ENCODE measurements at places on chromosomes 1 and 21.

DNA sequence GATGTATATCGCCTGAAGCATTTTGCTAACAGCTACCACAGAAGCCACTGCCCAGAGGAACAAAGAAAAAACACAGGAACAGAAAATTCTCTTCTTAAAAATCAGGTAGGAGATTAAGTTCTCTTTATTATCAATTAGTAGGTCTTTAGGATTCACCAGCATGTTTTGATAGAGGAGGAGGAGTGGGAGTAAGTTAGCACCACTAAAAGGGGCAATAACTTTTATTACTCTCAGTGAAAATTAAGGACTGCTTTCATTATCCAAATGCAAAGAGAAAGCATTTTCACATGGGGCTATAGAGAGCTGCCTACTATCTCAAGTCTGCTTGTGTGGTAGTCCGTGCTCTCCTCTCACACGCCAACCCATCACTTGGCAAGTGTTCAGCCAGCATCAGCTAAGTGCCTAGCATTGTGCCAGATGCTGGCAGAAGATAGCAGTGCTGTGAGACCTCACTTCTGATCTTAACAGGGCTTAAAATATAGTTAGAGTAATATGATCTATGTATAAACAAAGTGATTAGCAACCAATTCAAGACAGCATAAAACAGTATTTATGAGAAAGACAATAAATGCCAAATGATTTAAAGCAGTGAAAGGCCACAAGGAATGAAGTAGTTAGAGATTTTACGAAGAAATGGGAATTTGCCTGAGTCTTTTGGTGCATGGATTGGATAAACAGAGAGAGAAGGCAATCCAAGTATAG, 39.8 kb downstream of the ASTN1 start:
- no peak for DNase-seq

- DNase-seq, result peak; percentile 94
Measured at GRCh38 chr1:223500560-223501425, 107.6 kb downstream of the CCDC185 start.

GRCh38 chr1:186878356-186878755, 49.6 kb downstream of the PLA2G4A start:
- DNase-seq, result peak; percentile 84

DNA sequence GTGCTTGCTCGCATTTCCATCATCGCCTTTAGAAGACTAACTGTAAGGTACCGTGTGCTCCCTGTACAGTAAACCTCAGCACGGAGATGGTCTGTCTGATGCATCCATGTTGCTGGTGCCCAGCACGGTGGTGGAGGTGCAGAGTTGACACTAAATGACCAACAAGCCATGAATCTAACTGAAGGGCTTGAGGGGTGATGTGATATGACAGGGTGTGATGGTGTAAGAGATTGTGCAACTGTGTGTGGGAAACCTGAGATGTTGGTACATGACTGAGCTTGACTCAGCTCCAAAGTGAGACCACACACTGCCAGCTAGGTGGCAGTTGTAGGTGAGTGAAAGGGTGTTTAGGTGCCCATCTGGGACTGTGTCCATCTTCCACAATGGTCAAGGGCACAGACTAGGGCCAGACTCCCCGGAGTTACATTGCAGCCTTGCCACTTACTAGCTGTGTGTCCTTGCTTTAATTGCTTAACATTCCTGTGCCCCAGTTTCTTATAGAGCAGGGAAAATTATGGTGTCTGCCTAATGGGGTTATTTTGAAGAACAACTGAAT, 21.4 kb downstream of the SLC2A1 start:
- DNase-seq, result peak; percentile 93

- DNase-seq, result no peak
Measured at GRCh38 chr1:53430779-53431178, 28.4 kb upstream of the DMRTB1 start.

GRCh38 chr1:154741327-154741726, 128.8 kb downstream of the KCNN3 start:
- no peak for DNase-seq

GRCh38 chr1:167227934-167228378, 7.3 kb downstream of the POU2F1 start:
- DNase-seq, result peak; percentile 34

- peak; percentile 36 for DNase-seq
Measured at GRCh38 chr1:227886993-227887696, 60.6 kb downstream of the WNT9A start.

- no peak for DNase-seq
Measured at GRCh38 chr21:23534850-23535249, 2072.4 kb downstream of the MRPL39 start.

GRCh38 chr1:101365878-101366277, 129.1 kb downstream of the S1PR1 start:
- DNase-seq, result no peak

DNA sequence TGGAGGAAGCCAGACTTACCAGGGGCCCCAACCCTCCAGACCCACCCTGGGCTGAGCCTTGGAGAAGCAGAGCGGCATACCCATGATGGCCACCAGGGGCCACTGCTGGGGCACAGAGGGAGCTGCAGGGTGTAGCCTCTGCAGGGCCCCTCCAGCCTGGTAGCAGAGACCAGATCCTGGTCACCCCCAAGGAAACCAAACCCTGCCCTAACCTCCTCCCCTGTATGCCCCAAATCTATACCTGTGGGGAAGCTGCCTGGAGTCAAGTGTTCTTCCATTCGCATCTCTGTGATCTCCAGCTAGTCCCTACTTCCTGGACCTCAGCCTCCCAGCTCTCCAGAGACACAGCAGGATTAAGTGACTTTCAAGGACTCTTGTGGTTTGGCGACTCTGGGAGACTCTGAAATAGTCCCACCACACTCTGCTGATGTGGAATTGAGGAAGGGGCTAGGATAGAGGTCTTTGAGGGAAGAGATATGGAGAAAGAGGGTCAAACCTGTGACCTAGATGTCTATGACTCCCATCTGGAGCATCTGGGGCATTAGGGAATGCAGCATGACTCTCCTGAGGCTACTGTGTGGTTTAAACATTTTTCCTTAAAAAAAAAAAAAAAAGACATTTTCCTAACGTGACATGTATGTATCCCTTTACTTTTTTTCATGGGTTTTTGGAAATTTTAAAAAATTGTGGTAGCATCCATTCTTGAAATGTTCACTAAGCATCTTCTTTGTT, 119.2 kb upstream of the IPO9 start:
- peak; percentile 77 for DNase-seq

DNA sequence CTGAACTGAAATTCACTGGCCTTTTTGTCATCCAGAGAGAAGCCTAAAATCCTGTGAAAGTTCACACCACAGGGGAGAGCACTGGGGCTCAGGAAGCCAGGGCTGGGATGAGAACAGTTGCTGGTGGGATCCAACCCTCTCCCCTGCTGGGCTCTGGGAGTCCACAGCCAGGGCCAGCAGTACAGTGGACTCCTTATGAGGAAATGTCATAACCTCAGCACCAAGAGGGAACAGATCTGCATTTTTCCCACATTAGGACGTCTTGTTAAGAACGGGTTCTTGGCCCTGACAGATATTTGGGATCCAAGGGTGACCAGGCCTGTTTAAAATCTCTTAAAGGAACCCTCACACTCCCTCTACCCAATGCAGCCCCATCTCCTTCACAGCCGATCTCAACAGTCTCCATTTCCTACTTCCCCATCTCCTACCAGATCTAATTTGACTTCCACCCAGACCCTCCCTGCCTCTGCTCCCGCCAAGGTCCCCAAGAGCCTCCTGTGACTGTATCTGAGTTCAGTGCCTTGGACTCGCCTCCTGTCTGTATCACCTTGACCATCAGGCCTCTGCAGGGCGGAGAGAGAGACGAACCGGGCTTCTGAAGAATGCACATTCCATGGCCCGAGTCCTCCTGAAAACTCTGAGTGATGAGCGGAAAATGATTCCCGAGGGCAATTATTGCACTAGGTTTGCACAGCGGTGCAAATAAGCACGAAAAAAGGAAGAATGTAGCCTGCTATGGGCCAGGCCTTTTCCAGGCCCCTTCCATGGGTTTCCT, 159.9 kb downstream of the TRABD2B start:
- DNase-seq, result no peak

- DNase-seq, result no peak
Measured at GRCh38 chr21:37626320-37626719, 259.7 kb downstream of the DYRK1A start.

Measured in amniotic epithelial cell (primary cell).